ENCODE measurements at places on chromosomes 11 and 22.

DNA sequence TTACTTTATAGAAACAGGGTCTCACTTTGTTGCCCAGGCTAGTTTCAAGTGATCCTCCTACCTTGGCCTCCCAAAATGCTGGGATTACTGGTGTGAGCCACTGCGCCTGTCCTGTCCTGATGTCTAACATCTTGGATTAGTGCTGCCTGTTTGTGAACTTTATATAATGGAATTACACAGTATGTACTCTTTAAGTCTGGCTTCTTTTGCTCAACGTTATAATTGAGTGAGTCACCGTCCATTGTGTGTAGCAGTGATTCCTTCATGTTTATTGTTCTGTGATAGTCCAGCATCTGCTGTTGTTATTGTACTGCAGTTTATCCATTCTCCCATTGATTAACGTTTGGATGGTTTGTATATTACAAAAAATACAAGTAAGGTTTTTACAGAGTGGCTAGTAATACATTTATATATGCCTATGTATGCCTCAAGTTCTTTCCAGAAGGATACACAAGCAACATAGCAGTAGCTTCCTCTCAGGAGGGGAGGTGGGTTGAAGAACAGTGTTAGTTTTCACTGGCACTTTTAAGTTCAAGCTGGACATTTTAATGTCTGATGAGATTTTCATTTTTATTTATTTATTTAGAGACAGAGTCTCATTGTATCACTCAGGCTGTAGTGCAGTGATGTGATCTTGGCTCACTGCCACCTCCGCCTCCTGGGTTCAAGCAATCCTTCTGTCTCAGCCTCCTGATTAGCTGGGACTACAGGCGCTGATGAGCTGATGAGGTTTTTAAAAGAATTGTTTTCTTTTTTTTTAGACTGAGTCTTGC lies 25.2 kb upstream of the MICALL1 start:
- no peak for DNase-seq

GRCh38 chr22:44682556-44683168 lies 19.3 kb upstream of the PRR5 start:
- no peak for DNase-seq

GRCh38 chr11:64059339-64060140 lies 23.8 kb downstream of the FLRT1 start:
- DNase-seq, result no peak

DNA sequence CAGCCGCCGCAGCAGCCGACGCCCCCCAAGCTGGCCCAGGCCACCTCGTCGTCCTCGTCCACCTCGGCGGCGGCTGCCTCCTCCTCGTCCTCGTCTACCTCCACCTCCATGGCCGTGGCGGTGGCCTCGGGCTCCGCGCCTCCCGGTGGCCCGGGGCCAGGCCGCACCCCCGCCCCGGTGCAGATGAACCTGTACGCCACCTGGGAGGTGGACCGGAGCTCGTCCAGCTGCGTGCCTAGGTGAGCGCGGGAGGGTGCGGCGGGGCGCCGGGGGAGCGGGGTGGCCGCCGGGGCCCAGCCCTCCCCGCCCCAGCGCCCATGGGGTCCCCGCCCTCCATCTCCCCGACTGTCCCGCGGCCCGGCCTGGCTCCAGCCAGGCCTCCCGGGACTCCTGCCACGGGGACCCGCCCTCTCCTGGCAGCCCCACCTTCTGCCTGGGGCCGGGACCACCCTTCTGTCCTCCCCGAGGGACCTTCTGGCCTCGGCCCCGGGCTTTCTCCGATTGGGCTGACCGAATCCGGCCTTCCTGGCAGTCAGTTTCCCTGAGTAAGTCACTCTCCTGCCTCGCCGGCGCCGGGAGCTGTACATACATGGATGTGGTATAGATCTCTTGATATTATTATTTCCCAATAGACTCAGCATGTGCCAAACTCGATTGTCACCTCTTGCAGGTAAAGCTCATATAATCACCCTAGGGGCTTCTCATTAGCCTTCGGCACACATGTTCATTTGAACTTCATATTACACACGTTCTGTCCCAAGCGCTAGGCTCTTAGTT lies 720 bp downstream of the PACS1 start:
- no peak for DNase-seq

GRCh38 chr11:9601876-9602199 lies 28.4 kb downstream of the WEE1 start:
- no peak for DNase-seq

- no peak for DNase-seq
These were observed 48.4 kb downstream of the ISX start for GRCh38 chr22:35114131-35114980.

GRCh38 chr22:37010174-37010573 lies 9.1 kb downstream of the TST start:
- no peak for DNase-seq

DNA sequence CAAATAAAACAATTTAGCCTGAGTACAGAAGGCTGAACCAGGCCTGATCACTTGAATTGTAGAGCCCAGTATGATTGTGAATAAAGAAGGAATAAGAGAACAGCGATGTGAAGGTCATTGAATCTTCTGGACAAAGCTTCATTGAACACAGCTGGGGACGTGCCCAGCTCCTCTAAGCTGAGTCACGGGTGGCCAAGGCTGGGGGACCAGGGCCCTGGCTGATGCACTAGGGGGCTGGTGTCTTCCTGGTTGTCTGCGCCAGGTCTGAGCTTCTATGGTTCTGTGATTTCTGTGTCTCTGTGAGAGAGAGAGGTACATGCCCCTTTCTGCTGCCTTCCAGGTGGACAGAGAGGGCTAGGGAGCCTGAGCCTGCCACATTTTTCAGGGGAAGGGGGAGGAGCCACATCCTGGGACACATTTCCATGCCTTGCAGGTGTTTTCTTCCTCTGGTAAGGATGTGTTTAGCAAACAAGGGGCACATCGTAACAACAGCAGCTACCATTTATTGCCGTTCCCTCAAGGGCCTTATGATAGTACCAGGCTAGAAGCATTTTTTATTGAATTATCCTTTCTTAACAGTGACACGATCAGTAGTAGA lies 135.7 kb downstream of the C11orf91 start:
- no peak for DNase-seq

- no peak for DNase-seq
These were observed 4.9 kb downstream of the MSANTD4 start for GRCh38 chr11:106017093-106017492.

- no peak for DNase-seq
These were observed 166.3 kb upstream of the ARHGAP20 start for GRCh38 chr11:110878513-110878912.

DNA sequence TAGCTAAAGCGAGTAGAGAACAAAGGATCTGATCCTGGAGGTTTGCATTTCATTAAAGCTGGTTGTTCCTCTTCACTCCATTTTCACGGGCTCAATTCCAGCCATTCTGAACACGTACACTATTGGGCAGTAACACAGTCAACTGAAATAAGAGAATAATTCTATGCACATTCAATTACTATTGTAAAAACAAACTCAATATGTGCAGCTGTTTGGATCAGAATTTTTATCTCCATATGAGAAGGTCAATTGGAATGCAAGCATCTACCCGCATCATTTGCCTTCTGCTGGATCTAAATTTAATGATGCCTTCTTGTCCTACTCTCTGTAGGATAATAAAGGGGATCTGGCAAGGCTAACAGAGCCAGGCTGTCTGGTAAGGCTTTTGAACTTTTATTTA lies 562.8 kb upstream of the CCDC179 start:
- DNase-seq, result no peak

DNA sequence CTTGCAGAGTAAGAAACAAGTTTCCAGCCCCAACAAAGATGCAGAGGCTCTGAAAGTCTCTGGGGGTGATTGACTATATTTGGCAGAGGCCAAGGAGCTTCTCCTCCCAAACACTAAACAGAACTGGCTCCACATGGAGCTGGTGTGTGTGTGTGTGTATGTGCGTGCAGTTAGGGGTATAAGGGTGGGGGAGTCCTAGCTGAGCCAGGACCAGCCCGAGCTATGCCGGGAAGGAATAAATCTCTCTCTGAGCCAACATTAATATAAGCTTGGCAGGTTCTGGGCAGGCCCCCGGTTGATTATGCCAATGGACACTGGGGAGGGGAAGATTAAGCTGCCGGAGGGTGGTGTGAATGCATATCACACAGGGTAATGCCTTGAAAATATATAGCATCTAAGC lies 324.2 kb downstream of the MIAT start:
- DNase-seq, result no peak

- DNase-seq, result no peak
These were observed 49.0 kb downstream of the PPFIA1 start for GRCh38 chr11:70319396-70320076.

DNA sequence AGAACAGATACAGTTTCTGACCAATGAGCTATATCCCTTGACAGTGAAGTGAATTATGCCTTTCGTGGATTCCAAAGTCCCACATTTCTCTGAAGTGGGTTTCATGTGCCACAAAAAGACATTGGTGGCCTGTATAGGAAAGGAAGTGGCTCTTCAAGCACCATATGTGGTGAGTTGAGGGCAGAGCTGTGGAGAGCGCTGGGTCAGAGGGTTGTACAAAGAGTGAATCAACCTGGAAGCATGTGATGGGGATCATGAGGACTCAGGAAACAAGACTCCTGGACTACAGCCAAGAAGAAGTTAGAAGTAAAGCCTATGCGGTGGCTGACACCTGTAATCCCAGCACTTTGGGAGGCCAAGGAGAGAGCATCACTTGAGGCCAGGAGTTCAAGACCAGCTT lies 579 bp upstream of the SLC5A4 start:
- no peak for DNase-seq

GRCh38 chr11:116618461-116618860 lies 154.3 kb downstream of the BUD13 start:
- DNase-seq, result no peak

- DNase-seq, result no peak
These were observed 1.0 kb upstream of the SLC1A2 start for GRCh38 chr11:35420371-35420770.

DNA sequence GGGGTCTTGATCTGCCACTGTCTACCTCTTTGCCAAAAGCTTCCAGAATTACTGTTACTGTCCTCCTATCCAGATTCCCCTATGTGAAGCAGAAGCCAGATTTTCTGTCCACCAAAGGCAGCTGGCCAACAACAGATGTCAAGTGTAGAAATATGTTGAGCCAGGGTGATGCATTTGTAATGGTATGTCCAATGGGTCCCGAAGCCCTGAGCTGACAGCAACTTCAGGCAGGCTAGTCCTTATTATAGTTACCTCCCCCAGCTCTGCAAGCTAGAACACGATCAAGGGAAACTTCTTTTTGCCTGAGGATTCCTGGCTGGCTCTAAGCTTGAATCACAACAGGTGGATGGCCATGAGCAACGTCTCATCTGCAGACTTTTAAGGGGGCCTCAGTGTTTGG lies 10.2 kb downstream of the PAMR1 start:
- DNase-seq, result no peak

DNA sequence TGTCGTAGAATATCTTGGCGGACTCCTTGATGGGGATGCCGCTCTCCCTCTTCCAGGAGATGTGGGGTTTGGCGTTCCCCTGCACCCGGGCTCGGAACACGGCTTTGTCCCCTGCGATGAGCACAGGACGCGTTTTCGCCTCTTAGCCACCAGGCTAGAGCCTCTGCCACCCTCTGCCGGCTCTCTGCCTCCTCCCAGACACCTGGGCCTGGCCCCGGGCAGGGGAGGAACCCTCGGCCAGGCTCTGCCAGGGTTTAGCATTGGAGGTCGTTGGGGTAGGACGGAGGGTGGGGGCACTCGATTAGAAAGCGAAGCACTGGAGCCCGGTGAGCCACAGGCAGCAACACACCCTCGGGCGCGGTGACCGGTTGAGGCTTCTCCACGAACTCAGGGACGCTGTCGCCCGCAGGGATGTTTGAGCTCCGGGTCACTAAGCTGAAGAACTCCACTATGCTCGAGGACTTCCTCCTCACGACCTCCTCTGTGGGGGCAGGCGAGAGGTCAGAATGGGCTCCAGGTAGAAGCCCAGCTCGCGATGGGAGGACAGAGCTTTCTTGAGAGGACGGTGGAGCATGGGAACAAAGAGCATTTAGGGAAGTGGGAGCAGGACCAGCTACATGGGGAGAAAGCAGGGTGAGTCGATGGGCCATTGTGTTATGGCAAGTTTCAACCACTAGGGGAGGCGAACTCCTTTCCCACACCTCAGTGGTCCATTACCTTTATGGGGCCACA lies 4.3 kb downstream of the IGSF22 start:
- no peak for DNase-seq

- no peak for DNase-seq
These were observed 53.7 kb upstream of the LRRC32 start for GRCh38 chr11:76724171-76724768.

DNA sequence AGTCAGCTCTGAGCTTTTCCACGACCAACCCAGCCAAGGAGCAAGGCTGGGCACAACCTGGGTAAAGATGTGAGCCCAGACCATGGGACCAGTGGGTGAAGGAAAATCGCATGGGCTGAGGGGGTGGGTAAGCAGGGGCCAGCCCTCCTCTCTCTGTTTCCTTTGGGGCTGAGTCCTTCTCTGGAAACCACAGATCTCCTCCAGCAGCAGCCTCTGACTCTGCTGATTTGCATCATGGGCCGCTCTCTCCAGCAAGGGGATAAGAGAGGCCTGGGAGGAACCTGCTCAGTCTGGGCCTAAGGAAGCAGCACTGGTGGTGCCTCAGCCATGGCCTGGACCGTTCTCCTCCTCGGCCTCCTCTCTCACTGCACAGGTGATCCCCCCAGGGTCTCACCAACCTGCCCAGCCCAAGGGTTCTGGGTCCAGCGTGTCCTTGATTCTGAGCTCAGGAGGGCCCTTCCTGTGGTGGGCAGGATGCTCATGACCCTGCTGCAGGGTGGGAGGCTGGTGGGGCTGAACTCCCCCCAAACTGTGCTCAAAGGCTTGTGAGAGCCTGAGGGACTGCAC lies 67.8 kb downstream of the GGTLC2 start:
- no peak for DNase-seq

DNA sequence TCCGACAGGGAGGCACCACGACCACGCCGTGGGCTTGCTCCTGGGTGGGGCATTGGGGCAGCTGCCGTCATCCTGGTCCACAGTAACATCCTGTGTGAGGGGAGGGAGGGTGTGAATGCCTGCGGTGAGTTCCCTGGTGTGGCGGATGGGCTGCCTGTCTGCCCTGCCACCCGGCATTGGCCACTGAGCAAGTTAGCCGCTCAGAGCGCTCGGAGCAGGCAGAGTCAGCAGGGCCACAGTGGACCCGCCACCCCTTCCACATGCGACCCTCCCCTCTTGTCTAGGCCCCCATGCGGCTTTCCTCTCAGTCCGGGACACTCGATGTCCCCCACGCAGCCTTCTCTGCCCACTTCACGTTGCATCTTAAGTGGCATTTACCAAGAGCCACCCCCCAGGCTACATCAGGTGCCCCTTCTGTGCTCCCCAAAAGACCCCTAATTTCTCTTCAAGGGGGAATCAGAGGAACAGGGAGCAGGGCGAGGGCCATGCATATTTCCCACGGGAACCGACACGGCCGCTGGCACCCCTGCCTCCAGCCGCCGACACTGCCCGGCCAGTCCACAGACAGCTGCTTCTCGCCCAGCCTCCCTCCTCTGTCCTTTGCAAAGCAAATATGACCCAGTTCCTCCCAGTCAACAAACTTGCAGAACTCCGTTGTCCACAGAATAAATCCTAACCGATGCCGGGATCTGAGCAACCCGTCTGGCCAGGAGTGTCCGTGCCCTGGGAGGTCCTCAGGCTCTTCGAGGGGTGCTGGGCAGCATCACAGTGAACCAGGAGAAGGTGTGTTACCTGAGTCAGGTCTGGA lies 1482.1 kb downstream of the TBC1D22A start:
- no peak for DNase-seq

Measured in NCI-H2107 (cell line).